ENCODE measurements at places on chromosomes 1 and 21.

DNA sequence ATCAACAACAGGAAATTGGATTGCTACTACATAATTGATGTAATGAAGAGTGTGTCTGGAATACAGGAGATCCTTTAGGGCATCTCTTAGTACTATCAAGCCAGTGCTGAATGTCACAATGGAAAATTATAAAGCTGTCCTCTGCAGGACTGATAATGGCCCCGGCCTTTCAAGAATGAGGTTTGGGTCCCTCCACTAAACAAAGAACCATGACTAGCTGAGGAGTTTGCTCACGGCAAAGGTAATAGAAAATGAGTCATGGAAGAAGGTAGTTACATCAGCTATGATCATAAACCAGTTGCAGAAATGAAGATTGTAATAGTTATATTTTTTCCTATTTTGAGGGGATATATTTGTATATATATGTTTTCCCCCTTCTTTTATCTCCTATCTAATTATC is 145.8 kb downstream of the KCNJ6 start:
- DNase-seq, result no peak

DNA sequence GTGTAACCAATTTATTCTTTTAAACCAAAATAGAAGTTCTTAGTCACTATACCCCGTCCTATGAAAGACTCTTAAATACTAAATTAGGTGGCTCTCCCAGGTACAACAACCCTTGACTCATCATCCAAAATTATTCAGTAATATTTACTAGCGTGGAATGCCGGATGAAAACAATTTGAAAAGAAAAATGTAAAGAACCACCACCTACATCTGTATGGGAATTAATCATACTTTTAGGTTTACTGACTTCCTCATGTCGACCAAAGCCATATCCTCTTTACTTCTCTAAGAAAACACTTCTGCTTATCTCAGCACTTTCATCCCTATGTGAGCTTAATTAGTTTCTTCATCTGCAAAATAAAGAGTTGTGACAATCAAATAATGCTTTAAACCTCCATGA is 139.6 kb downstream of the AKT3 start:
- no peak for DNase-seq

DNA sequence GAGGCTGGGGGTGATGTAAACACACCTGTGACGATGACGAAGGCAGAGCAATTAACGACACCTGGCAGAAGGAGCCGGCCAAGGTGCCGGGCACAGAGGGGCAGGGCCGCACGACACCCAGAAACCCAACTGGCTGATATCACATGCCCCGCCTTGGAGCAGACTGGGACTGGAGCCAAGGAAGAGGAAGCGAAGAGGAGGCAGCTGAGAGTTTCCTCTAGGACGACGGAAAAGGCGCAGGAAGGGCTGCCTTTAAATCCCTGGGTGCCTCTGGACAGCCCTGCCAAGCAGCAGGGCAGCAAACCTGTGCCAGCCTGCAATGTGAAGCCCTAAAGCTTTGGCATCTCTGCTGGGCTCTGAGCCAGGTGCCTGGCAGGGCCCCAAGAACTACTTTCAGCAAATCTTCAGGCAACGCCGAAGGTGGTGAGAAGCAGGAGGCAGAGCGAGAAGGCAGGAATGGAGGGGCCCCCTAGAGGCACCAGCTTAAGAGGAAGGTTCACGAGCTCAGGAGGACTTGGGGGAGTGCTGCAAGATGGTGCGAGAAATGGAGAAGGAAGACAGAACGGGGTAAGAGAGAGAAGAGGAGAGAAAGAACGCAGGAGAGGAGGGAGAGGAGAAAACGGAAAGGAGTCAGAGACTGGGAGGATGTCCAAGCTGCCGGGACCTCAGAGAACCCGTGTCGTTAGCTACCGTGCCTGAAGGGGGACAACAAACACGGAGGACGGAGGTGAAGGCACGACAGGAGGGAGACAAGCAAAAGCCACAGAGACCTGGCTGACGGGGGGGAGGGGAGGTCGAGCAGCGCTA is 25.3 kb upstream of the PEF1 start:
- DNase-seq, result peak; percentile 73

DNA sequence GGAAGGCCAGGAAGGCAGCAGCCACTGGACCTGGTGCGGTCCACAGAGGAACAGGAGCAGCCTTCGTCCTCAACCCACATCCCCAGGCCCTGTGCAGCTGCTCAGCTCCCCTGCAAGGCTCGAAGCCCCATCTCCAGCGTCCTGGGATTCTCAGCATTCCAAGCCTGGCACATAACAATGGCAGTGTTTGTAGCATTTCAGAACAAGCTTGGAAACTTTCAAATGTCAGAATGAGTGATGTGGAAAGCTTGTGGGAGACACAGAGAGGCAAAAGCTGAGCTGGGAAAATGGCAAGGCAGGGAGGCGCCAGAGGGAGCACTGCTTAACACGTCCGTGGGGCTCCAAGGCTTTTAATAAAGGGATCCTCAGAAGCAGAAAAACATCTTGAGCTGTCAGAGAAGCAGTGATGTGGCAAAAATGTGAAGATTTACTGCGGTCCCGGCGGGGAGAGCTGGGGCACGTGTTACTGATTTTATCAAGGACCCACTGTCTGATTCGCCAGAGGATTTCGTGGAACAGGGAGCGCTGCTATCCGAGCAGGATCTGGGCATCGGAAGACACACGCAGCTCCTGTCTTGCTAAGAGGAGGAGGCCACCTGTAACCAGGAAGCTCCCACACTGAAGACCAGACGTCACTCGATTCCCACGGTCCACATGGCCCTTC is 38.1 kb downstream of the TOMM20 start:
- no peak for DNase-seq

DNA sequence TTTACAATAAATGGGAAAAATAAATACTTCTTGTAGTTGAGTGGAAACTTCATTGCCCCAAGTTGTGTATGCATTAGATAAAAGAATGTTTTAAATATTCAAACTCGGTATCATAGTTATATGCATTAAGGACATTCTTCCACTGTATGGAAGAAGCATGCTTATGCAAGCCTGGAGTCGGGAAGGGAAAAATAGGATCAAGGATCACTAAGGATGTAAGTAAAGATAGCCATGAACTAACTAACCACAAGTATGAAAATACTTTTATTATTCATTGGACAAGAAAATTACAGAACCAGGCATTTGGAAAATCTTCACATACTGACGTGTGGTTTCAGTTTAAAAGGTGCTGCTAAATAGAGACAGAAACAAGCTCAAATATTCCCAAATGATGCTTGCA is 26.9 kb upstream of the DPYD start:
- no peak for DNase-seq

- peak; percentile 16 for DNase-seq
Observed at GRCh38 chr1:58251430-58252073, 295.0 kb downstream of the OMA1 start.

GRCh38 chr1:245690156-245690690 is 535.4 kb downstream of the KIF26B start:
- DNase-seq, result no peak

DNA sequence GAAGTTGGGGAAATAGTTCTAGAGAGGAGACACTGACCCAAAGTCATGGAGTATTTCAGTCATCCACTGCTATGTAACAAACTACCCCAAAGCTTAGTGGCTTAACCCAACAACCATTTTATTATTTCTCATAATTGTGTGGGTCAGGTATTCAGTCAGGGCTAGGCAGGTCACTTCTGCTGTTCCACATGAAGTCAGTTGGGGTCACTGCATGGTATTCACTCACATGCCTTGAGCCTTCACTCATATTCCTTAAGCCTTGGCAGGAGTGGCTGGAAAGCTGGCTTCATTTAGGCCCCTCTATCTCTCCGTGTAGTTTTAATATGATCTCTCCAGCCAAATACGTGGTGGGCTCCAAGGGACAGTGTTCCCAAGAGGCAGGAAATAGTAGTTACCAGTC is 17.5 kb upstream of the RNF11 start:
- peak; percentile 11 for DNase-seq

- no peak for DNase-seq
Observed at GRCh38 chr1:21620011-21620410, 49.1 kb downstream of the RAP1GAP start.

- peak; percentile 94 for DNase-seq
Observed at GRCh38 chr1:117121589-117122329, at the start of gene TRIM45. Gene TRIM45, minus strand, starts transcription at chr1:117121749. Its CDS starts 548 bp downstream, at chr1:117121201.

DNA sequence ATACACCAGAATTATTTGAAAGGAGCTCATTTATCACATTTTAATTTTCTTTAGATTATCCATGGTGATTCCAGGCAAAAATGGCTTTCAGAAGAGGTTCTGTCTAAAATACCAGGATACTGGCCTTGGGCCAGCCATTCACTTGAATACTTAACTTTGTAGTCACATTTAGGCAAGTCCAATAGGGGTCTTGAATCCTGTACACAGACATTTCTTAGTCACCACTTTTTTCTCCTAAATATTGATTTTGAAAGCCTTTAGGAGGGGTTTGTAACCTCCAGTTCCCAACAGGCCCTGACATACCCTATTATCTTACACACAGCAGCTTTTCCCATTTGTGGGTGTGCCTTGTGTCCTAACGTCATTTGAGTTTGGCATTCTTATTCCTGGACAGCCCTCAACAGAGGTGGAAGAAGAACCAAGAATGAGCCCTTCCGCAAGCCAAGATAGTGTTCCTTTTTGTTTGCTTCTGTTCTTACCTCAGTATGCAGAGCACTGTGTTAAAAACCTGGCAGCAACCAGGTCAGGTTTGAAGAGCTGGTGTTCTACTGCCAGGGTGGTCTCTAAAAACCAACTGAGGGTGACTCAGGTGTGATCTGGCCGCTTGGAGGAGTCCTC is 19.5 kb downstream of the MAP3K7CL start:
- no peak for DNase-seq

GRCh38 chr1:2224170-2224584 is 3.9 kb upstream of the SKI start:
- no peak for DNase-seq

DNA sequence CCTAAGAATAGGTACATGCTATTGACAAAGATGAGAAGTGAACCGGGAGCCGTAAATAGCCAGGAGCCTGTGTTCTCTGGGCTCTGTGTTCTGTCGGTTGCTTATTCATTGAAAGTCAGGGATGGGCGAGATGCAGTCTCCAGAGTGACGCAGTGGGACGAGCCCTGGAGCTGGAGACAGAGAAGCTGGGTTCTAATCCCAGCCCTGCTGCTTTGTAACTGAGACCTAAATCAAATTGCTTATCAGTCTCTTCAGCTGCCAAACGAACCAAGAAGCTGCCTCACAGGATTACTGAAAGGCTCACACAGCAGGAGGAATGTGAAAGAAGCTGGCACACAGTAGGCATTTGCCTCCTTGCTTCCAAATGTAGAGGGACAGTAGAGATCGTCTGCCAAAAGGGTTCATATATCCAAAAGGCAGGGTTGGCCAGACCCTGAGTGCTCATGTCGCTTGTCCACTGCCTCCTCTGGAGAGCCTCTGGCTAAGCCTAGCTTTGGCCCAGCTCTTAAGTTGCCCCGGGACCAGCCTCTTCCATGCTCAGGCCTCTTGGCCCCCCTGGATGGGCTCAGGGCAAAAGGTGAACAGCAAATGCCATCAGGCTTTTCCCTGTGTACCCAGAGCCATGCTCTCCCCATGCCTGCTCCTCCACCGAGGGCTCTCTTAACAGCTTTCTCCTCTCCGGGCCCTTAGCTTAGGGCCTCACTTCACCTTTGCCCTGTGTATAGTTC is 134.2 kb upstream of the IPO9 start:
- no peak for DNase-seq

DNA sequence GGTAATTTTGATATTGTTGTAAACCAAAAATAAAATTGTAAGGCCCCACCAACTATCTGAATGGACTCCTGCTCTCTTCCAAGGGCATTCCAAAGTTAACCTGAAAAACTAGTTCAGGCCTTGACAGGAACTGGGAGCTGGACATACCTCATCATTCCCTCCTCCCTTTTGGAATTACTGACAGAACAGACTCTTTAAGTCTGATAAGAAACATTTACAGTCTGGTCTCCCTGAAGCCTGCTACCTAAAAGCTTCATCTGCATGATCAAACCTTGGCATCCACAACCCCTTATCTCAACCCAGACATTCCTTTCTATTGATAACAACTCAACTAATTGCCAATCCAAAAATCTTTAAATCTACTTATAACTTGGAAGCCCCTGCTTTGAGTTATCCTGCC is 123.8 kb downstream of the TLR5 start:
- no peak for DNase-seq

GRCh38 chr21:21028275-21028820 is 30.1 kb downstream of the NCAM2 start:
- DNase-seq, result no peak

GRCh38 chr1:213163278-213163711 is 112.3 kb downstream of the RPS6KC1 start:
- DNase-seq, result no peak

DNA sequence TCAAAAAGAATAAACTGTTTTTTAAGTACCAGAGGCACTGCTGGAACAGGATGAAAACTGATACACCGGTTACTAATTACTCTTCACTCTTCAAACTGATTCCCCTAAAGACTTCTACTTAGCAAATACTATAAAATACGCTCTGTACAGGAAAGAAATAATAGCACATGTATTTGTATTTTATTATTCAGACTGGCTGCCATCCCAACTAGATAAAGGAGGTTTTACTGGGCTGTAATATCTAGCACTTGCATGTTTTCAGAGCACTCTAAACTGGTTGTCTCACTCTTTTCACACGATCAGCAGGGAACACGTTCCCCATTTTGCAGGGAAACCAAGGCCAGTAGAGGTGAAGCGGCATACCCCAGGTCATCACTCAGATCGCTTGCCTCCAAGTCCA is 9.2 kb downstream of the SMIM12 start:
- no peak for DNase-seq

DNA sequence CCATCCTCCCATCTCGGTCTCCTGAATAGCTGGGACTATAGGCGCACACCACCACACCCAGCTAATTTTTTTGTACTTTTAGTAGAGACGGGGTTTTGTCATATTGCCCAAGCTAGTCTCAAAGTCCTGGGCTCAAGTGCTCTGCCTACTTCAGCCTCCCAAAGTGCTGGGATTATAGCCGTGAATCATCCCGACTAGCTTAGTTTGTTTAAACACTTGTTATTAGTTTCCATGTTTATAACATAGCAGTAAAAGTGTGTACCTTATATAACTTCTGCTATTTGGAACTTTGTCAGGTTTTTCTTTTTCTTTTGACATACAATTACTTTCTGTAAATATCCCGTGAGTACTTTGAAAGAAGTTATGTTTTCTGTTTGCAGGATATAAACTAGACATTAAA is 60.6 kb upstream of the C1orf21 start:
- DNase-seq, result no peak

- DNase-seq, result no peak
Observed at GRCh38 chr1:114253900-114254299, 100.2 kb upstream of the SYT6 start.

- DNase-seq, result no peak
Observed at GRCh38 chr1:217642455-217642854, 11.3 kb downstream of the SPATA17 start.

- no peak for DNase-seq
Observed at GRCh38 chr1:145730900-145731299, 11.6 kb downstream of the CD160 start.

DNA sequence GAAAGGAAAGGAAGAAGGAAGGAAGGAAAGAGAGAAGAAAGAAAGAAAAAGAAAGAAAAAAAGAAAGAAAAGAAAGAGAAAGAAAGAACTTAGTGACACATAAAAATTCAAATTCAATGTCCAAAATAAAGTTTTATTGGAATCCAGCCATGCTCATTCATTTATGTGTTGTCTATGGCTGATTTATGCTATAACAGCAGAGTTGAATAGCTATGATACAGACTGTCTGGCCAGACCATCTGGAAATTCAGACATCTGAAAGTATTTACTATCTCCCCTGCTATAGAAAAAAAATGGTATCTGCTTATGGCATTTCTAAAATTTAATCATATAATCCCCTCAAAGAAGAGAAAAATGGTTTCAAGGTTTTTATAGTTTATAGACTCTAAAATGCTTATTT is 79.4 kb upstream of the RRP15 start:
- no peak for DNase-seq

GRCh38 chr1:17979815-17980214 is 127.8 kb upstream of the IGSF21 start:
- DNase-seq, result no peak

- no peak for DNase-seq
Observed at GRCh38 chr1:59705466-59706302, 109.1 kb upstream of the HOOK1 start.
